ENCODE measurements at places on chromosomes 2 and 18.

DNA sequence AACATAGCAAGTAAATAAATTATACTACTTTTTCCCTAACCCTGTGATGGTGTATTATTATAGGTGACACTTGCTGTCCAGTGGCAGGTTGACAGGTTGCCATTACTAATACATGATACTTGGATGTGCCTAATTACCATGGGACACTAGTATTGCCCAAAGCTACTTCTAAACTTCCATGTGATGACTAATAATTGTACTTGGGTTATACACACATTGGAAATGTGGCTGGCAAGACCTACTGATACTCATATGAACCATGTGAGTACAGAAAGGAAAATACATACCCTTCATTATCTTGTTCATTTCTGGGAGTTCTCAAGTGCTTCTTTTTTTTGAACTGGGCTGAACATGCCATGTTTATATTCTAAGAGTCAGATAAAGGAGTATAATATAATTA is 156.4 kb downstream of the IKZF2 start:
- no peak for DNase-seq

GRCh38 chr2:101758001-101758400 is 60.5 kb downstream of the MAP4K4 start:
- DNase-seq, result no peak

DNA sequence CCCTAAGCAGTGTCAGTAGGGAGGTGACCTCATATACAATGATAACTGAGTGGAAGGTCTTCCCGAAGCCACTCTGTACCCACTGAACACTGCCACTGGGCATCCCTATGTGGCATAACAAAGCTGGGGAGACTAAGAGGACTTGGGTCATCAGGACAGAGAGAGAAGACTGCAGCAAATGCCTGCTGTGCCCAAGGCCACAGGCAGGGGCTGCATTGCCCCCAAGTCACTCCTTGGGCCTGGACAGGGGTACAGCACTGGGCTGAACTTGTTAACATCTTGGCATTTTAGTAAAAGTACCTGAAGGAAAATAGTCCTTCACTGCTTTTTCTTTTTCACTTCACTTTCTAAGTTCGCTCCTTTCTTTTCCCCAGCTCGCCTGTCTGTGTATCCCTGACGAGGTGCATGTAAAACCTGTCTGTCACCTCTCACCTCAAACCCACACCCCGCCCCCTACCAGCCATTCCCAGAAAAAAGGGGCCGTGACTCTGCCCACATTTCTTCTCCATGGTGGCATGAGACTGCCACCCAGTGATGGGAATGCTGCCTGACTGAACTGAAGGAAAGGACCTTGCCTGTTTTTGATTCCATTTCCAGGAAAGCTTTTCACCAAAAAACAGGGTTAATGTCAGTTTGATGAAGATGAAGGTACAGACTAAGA is 62.9 kb downstream of the MTHFD2 start:
- DNase-seq, result no peak

DNA sequence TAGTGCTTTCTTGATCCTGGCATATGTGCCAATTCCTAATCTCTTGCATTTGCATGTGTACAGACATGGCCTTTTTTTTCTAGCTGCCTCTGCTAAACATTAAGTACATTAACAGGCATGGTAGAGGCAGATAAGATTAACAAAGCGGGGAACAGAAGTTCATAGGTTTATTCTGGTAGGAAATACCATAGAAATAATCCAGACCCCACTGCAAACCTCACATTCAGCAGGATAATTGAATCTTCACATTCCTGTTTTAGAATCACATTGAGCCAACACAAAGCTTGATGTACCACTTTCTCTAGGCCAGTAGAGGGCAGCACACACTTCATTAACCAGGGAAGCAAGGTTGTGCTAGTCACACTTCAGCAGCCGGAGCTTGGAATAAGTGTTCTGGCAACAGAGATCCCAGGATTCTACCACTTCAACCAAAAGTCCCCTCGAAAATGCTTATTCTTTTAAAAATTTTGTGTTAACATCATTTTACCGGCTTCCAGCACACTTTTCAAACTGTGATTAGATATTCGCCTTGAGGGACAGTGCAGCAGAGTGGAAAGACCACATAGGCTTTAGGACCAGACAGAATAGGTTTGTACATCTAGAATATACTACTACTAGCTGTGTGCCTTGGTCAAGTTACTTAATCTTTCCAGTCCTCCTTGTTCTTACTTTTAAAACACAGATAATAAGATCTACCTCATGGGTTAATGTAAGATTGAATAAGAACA is 420.2 kb upstream of the CHST9 start:
- DNase-seq, result no peak

- no peak for DNase-seq
These were observed 114.9 kb downstream of the NOL10 start for GRCh38 chr2:10574911-10575310.

DNA sequence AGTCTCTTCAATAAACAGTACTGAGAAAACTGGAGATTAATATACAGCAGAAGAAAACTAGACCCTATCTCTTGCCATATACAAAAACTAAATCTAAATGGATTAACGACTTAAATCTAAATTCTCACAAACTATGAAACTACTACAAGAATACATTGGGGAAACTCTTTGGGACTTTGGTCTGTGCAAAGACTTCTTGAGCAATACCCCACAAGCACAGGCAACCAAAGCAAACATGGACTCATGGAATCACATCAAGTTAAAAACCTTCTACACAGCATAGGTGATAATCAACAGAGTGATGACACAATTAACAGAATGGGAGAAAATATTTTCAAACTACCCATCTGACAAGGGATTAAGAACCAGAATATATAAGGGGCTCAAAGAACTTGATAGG is 848.2 kb upstream of the NRXN1 start:
- no peak for DNase-seq

GRCh38 chr2:107412209-107412904 is 414.3 kb upstream of the RGPD4 start:
- DNase-seq, result no peak

DNA sequence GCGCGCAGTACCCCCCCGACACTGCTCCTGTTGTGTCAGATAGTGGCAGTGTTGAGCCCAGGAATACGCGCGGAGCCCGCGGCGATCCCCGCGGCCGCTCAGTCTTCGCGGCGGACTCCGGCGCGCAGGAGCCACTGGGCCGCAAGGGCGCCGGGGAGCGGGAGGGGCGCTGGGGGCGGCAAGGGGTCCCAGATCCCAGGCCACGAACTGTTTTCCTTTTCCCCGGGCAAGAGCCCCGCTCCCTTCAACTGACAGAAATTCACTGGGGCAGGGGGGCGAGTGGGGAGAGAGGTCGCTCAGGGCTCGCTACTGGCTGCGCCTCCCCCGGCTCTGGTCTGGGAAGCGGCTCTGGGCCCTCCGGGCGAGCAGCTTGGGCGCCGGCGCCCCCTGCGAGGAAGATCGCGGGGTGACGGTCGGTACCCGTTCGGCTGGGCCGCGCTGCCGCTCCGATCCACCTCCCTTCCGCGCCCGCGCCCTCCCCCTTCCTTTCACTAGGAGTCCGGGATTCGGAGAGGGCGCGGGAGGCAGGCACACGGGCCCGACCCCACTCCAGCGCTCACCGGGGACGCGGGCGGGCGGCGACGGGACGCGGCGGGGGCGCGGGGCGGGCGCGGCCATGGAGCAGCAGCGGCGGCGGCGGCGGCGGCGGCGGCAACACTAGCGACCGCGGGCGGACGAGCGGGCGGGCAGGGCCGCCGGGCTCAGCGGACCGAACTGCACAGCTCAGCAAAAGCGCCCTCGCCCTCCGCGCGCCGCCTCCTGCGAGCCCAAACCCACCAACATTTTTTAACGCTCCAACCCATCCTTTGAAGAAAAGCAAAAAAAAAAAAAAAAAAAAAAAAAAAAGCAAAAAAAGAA is 1.4 kb upstream of the SETBP1 start:
- peak; percentile 60 for DNase-seq

GRCh38 chr2:104939570-104940217 is 85.8 kb downstream of the POU3F3 start:
- DNase-seq, result no peak

Measured in activated T-helper 9 cell treated with anti-CD3 and anti-CD28 coated beads, Interleukin-2, amount 50 U/mL, for 16 hours (primary cell).